ENCODE measurements at places on chromosomes 12 and 14.

DNA sequence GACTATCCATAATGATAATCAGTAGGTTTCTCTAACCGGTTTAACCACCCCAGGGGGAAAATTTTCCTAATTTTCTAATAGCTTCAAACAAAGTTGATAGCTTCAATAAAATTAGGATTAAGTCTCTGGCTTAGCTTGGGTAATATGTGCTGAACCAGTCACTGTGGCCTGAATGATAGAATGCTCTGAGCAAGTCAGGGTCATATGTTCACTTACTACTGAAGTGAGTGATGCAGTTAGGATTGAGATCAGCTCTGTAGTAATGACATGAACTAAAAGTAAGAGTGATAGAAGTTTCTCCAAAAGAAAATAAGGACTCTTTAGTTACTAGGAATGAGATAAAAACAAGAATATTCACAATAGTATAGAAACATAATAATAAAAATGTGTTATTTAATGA is 32.6 kb downstream of the ETNK1 start:
- DNase-seq: no peak

- DNase-seq: no peak
These were observed 92.9 kb upstream of the DIO2 start for GRCh38 chr14:80304125-80304766.

DNA sequence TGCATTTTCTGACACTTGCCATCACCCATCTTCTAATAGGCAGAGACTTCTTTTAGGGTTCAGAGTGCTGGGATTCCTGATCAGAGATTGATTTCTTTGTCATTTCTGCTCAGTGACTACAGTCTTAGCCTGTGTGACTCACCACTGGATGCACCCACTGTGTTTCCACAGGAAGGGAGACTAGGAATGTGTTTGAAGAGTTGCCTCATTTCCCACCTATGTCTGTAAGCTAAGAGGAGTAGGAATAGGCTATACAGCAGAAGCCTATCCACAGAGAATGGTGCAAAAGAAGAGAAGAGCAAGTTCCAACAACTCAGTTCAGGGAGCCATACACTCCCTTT is 60.2 kb upstream of the ACTN1 start:
- DNase-seq: no peak

- DNase-seq: no peak
These were observed 61.7 kb upstream of the PTHLH start for GRCh38 chr12:28034271-28034670.

DNA sequence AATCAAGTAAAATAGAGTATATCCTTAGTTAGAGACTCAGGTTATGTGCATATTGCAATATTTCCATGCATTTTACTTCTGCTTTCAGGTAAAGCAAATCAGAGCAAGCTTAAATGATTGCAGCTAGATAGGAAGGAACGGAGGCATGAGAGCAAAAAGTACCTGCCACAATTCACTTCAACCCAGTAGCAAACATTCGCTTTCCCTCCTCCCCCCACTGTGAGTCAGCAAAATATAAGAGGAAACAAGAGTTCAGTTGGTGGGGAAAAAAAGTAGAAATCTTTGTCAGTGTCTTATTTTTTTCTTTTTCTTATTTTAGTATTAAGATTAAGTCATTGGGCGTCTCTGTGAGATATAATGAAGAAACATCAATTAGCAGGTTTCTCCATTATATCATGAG is 475.4 kb downstream of the NPAS3 start:
- DNase-seq: no peak

- no peak for DNase-seq
These were observed 30.6 kb upstream of the PTPRQ start for GRCh38 chr12:80413462-80413861.

DNA sequence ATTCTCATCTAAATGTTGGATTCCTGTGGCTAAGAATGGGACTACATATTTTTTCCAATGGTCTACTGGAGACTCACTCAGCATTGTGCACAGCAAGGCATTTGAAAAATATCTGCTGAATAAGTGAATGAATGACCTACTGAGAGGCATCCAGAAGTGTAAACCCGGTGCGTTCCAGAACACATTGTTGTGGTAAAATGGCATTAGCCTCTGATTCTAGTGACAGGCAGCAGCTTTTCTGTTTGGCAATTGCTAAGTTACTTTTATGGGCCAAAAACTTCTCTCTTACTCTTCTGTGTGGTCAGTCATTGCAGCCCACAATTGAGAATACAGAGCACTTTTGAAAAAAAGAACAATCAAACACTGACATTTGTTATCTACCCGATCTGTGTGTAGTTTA is 36.5 kb downstream of the WIF1 start:
- no peak for DNase-seq

DNA sequence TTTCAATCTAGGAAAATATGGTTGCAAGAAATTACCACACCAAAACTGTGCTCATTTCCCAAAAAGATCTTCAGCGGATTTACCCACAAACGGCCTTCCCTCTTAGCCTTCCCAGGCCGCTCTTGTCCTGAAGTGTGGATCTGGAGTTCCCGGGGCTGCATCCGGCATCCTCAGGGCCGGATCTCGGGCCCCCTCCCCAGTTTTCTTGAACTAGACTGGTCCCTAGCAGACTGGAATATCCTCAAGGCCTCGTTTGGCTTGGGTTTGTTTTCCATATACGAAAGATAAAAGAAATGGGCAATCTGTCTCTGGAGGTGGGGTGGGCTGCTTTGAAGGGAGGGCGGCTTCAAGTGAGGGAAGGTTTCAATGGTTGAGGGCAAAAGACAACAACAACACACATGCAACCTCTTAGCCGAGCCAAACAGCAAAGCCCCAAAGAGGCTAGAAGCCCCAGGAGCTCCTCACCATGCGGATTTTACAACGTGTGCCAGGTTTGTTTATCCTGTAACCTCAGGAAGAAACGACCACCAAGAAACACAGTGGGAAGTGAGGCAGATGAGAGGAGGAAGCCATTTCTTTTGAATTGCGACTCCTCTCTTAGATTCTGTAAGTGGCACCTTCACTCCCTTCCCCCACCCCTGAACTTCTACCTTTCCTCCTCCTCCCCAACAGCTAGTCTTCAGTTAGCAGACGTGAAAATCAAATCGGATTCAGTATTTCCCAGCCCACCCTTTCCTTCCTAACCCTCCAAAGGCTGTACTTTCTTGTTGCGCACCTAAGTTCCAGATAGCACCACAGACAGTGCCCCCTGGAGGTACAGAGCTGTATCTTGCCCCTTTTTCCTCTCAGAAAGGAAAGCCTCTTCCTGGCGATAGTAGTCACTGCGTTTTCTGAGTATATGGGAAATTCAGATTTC is 2.6 kb downstream of the MYF6 start:
- DNase-seq: no peak

GRCh38 chr14:69695322-69696203 is 71.4 kb upstream of the SRSF5 start:
- DNase-seq: no peak

GRCh38 chr14:89283327-89284060 is 133.5 kb downstream of the FOXN3 start:
- DNase-seq: no peak

GRCh38 chr12:47080725-47081502 is 1.2 kb upstream of the AMIGO2 start:
- peak; percentile 40 for DNase-seq

DNA sequence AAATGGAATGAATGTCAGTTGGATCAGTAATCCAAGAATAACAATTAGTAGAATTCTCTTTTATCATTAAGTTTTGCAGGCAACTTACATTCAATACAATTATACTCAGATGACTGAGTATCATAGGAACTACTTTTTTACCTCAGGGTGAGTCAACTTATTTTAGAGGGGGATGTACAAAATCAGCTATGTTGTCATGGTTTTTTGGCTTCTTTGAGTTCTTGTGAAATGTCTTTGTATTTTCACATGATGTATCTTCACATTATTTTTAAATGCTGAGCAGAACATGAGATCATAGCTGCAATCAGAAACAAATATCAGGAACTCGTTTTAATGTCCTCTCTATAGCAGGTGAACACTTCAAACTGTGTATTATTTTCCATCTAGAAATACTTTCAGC is 65.3 kb upstream of the PTPRR start:
- no peak for DNase-seq

DNA sequence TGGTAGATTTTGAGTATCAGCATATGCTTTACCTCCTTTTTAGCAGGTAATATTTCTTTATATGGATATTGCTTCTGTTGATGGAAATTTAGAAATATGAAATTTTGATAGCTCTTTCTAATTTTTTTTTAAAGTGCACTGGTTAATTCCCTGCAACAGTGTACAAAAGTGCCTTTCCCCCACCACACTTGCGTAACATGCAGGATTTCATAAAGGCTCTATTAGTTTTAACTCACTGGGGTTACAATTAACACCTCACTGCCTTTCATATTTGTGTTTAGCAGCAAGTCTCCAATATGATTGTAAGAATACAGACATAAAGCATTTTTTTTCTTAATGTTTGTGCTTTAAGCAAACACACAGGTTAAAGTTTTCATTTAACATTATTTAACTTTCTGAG is 25.6 kb downstream of the MNAT1 start:
- DNase-seq: no peak

DNA sequence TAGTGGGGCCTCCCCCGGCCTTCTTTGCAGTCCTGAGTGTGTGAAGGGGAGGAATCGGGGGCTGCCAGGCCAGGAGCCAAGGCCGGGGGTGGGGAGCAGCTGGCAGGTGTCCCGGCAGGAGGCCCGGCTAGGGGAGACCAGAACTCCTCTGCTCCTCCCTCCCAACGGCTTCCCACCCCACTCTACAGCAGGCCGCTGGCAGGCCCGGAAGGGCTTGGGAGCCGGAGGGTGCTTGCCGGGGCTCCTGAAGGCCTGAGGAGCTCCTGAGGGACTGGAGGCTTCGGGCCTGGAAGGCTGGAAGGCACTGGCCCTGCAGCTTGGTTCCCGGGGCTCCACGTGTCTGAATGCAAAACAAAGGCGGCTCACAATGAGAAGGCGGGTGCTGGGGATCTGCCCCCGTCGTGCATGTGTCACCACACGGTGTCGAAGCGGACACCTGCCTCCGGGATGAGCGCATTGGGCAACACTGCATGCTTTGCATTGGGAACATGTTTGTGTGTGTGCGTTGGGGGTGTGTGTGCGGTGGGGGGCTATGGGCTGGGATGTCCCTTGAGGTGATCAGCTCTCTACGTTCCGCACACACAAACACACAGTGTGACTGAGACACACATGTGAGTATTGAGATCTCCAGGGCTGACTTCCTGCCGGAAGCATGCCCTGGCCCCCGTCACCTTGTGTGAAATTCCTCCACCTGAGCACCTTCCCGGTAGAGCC is 30.9 kb upstream of the ANKRD9 start:
- no peak for DNase-seq
